ENCODE measurements at places on chromosomes 6 and 20.

DNA sequence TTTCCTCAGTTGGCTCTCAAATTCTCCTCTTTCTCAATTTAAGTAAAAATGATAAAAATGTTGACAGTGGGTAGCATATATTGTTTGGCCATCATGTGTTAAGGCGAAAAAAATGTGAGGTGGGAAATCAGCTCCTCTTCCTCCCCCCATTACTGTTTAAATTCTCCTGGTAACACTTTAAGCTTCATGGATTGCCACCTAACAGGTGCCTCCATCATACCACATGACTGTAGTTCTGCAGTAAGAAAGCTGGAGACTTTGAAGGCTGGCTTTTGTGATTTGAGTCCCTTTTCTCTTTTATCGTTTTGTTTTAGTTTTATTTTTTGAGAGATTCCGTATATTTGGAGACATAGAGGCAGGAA lies 1.2 kb downstream of the ZFAND3 start:
- ATAC-seq, result no peak

DNA sequence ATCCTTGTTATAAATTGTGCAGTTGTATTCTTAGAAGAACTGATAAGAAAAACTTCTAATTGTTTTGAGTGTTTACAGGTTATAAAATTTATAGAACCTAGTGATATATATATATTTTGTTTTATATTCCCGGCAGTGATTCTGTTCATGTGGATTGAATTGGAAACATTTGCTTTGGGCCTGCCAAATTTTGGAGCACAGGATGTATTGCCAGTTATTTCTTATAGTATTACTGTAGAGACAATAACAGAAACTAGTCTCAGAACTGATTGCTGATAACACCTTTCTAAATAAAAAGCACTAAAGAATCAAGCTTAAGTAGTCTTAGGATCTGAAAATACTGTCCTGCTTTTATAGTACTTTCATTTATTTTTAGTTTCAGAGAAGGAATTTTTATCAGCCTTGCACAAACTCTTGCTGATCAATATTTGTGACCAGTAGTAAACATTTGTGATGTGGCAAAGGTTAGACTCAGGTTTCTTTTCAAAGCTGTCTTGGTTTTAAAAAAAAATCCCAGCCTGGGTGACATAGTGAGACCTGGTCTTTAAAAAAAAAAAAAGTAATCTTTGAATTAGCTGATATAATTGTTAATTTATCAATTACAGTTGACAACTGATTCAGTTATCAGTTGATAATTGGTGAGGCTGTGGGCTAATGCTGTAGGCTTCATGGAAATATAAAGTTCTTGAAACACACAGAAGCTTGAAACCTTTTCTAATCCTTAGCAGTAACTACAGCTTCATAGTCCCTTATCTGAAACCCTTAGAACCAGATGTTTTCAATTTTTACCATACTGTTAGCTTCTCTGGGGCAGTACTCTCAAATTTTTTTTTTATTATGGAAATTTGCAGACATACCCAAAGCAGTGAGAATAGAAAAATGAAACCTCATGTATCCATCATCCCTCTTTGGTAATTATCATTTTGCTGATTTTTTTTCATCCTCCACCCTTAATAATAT lies 42.4 kb downstream of the RNGTT start:
- ATAC-seq, result no peak

- no peak for ATAC-seq
These were observed 210.0 kb upstream of the PRDM1 start for GRCh38 chr6:105875974-105876640.

- no peak for ATAC-seq
These were observed 598.5 kb upstream of the IRAK1BP1 start for GRCh38 chr6:78268591-78269452.

DNA sequence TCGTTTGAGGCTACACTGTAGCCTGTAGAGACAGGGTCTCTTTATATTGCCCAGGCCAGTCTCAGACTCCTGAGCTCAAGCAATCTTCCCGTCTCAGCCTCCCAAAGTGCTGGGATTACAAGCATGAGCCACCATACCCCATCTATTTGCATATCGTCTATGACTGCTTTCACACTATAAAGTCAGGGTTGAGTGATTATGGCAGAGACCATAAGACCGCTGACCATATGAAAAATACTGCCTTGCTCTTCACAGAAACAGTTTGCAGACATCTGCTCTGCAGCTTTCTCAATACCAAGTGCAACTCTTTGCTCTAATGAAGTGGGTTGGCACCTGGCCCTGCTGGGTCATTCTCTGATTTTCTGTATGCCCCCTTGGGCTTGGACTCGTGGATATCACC lies 79.5 kb upstream of the PAK5 start:
- no peak for ATAC-seq

GRCh38 chr20:49267327-49267726 lies 10.5 kb downstream of the ZNFX1 start:
- ATAC-seq, result no peak

DNA sequence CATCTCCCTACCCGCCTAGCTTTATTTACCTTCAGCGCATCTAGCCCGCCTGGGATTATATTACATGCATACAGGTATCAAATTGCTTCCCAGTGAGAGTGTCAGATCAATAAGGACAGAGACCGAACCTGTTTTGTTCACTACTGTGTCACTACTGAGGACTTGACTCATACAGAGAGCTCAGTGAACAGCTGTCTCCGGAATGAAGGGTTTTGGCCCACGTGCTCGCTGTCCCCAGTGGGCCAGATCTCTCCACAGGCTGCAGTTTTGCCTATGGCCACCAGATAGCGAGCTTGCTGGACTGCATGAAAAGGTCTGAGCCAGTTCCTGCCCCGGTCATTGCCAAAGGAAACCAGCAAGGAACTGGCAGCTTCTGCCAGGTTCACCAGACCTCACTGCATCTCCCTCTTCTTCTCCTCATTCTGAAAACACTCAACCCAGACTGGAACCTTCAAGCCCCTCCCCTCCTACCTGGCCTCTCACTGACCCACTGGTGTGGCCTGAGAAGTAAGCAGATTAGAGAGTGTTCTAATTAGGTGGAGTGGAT lies 150.8 kb downstream of the ZMYND8 start:
- ATAC-seq, result peak; percentile 90
